Stimulated activated CD8-positive, alpha-beta memory T cell treated with anti-CD3 and anti-CD28 coated beads, Interleukin-12 subunit alpha, Interleukin-12 subunit beta, amount 100 ng/mL, for 4 hours (primary cell): ENCODE measurements at places on chromosomes 12 and 14.

DNA sequence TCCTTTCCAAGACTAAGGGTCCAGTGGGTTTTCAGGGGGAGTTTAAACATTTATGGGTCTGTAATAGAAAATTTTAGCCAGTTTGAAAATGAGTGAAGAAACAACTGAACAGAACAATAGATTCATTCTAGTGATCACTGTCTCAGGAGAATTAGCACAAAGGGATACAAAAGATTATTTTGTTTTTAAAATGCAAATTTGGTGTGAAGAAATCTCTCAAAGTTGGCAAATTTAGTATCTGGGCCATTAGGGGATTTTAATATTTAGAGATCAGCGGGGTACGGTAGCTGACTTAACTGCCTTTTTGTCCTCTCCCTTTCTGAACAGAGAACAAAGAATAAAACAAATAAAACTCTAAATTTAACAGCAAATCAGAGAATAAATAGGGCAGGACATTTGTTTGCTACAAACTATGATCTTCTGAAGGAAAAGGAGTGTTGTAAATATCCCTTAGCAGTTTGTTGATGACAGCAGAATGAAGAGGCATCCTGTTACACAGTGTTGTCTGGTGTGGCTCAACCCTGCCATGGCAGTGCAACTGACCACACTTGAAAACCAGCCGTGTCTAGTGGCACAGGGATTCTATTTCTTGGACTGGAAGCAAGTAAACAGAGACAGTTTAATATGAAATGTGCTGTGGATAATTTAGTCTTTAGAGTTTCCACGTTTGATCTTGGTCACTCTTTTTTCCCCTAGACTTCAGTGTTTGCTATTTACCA, 46.3 kb upstream of the LRTM2 start:
- no peak for DNase-seq

DNA sequence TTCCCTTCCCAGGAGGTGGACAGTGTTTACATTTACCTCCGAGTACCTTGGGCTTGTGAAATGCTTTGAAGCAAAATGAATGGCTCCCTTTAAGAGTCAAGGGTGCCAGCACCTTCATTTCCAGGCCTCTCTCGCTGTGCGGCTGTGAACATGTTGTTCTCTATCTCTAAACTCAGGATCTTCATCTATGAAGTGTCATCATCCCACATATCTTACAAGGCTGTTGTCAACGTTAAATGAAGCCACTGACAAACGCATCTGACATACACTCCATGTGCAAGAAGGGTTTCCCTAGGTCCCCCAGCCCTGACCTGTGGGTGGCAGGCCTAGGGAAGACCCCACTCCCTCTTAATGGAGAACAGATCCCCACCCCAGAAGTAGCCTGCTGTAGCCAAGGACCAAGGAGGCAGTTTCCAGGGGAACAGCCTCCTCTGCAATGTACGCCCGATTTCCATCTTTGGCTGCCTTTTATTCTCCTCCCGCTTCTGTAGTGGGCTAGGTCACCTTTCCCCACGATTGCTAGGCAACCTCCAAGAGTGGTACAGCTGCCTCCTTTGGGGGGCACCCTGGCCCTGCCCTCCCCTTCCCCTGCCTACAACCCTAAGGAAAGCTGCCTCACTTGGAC, 7.6 kb downstream of the ACTN1 start:
- no peak for DNase-seq

DNA sequence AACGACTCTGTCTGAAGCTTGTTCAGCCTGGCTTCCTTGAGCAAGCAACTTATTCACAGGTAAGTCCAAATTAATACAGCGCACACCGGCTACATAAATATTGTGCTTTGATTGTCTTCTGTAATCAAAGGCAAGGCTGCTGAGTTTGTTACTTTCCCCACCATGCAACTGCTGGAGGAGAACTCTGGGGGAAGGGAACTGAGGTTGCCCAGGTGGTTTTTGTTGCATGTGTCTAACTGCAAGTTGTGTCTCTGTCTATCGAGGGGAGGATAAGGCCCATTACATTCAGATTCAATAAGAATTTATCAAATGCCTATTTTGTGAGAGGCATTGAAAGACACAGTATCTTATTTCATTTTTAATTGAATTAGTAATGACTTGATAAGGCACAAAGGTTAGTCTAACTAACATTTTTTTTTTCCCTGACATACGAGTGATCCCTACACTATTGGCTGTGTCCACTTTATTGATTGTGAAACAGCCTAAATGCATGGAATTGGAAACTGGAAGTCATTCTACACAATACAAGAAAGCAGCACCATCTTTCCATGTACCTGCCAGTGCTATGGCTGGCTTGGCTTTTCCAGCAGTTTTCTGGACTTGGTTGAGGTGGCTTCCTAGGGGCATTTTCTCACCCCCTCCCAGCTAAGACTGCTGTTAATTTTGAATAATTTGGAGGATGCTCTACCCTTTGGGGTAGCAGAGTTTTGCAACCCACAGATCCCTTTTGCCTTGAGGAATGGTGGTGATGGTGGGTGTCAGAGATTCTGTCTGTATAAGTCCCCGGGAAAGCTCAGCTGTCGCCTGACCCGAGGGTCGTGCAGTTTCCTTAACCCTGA, 951 bp upstream of the CHST11 start:
- DNase-seq: no peak

- no peak for DNase-seq
Measured at GRCh38 chr12:49511410-49511809, 27.4 kb upstream of the KCNH3 start.

- no peak for DNase-seq
Measured at GRCh38 chr12:18383203-18383602, 121.9 kb downstream of the PIK3C2G start.

GRCh38 chr14:90398315-90398839, 1.5 kb downstream of the CALM1 start:
- DNase-seq: peak; percentile 31

- no peak for DNase-seq
Measured at GRCh38 chr14:58815794-58816193, 178.0 kb downstream of the DACT1 start.
